Left ventricle myocardium inferior (tissue), 1 donor: ENCODE measurements at places on chromosomes 7 and 10. TPM values are rescaled to one million over a fixed set of nuclear protein-coding genes. Genes with fewer than 3 reads are reported as not detected.

DNA sequence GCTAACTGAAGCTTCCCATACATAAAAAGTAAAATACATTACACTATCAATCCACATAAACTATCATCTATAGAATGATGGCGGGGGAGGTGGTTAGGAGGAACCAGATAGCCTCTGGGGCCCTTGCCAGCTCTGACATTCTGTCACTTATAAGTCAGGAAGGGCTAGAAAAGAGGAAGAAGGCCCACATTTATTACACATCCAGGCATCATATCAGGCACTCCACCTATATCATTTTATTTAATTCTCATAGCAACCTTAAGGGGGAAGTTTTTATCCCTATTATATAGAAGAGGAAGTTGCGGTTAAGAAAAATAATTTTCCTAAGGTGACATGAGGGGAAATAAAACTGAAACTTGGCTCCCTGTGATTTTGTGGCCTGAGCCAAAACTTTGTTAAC lies 29.9 kb downstream of the HEPACAM2 start:
- no peaks in the 10 kb centered on the region for H3K36me3 ChIP-seq
- H3K27me3 ChIP-seq = peaks cover 23% of the 10 kb centered on the region
- H3K27ac ChIP-seq = no peak overlapping the region
- H3K4me3 ChIP-seq = no peak overlapping the region
- no peak for DNase-seq

The DENND2A gene
- total RNA-seq = 10.8 TPM

DNA sequence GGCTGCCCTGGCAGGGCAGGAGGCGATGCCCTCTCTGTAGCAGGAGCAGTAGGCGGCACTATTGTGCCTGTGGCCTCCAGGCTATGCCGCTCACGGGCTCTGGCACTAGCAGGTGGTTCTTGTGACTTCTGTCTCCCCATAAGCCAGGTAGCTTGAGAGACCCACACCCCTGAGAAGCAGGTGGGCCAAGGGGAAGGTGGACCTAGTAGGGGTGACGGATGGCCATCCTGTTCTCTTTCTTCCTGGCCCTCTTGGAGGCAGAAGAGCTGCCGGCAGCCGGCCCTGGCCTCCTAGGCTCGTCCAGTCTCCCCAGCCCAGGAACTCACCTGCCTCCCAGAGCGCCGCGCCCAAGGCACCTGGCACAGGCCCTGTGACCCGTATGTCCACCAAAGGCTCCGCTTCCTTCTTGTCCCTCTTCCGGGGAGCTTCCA lies 15.4 kb downstream of the MMRN2 start:
- no peaks in the 10 kb centered on the region for H3K27me3 ChIP-seq
- H3K4me1 ChIP-seq = peaks cover 63% of the 10 kb centered on the region
- no peak overlapping the region for H3K27ac ChIP-seq
- H3K4me3 ChIP-seq = peak overlapping the region; percentile 49

GRCh38 chr10:96501985-96502384 lies 11.7 kb downstream of the TLL2 start:
- H3K27me3 ChIP-seq = no peaks in the 10 kb centered on the region
- H3K4me1 ChIP-seq = peaks cover 17% of the 10 kb centered on the region
- no peaks in the 10 kb centered on the region for H3K36me3 ChIP-seq
- no peak for DNase-seq

- H3K27ac ChIP-seq = peak overlapping the region; percentile 90
- DNase-seq = no peak
- no peaks in the 10 kb centered on the region for H3K27me3 ChIP-seq
Measured at GRCh38 chr7:139702811-139703486, 74.8 kb downstream of the HIPK2 start.

The CRHR2 gene
- total RNA-seq = 0.19 TPM

DNA sequence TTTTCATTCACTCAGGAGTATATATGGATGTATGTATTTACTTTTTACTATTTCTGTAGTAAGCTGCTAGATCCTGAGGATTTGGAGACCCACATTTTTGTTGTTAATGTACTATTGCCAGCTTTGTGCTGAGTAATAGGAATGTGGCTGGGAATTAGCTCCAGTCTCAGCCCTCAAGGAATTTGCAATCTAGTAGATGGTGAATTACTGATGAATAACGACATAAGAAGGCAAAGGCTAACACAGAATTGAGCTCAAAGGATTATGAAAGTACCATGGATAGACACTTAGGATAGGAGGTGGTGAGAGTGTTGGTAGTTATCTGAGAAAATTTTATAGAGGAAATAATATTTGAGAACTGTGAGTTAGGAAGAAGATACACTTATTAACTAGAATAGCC lies 19.9 kb downstream of the CASD1 start:
- H3K27ac ChIP-seq = no peak overlapping the region
- H3K27me3 ChIP-seq = no peaks in the 10 kb centered on the region
- H3K4me1 ChIP-seq = no peaks in the 10 kb centered on the region
- H3K36me3 ChIP-seq = peaks cover 41% of the 10 kb centered on the region
- DNase-seq = no peak

- no peaks in the 10 kb centered on the region for H3K36me3 ChIP-seq
- H3K4me3 ChIP-seq = no peak overlapping the region
- DNase-seq = no peak
- peaks cover 4% of the 10 kb centered on the region for H3K4me1 ChIP-seq
- no peaks in the 10 kb centered on the region for H3K27me3 ChIP-seq
Measured at GRCh38 chr7:4154882-4155535, 527.1 kb upstream of the FOXK1 start.

DNA sequence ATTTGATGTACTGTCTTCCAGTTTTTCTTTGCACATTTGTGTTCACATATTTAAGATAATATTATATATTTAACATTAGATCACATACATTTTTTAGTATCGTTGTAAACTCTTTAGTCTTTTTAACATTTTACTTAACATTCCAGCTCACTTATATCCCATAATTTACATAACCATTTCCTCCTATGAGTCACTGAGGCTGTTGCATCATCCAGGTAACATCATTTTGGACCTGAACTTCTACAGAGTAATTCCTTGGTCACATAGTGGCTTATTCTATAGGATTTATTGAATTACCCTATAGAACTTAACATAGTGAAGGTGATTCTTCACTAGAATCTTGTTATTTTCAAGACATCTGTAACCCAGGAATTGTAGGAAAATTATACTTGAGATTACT lies 194.4 kb downstream of the POU6F2 start:
- H3K4me3 ChIP-seq = no peak overlapping the region
- no peaks in the 10 kb centered on the region for H3K36me3 ChIP-seq
- no peak for DNase-seq
- no peak overlapping the region for H3K27ac ChIP-seq

The HOXA9 gene
- not detected for total RNA-seq

- no peak overlapping the region for H3K27ac ChIP-seq
- H3K27me3 ChIP-seq = no peaks in the 10 kb centered on the region
- no peak for DNase-seq
- H3K4me3 ChIP-seq = no peak overlapping the region
- H3K36me3 ChIP-seq = peaks cover 75% of the 10 kb centered on the region
Measured at GRCh38 chr7:121360564-121360963, 31.8 kb downstream of the WNT16 start.

DNA sequence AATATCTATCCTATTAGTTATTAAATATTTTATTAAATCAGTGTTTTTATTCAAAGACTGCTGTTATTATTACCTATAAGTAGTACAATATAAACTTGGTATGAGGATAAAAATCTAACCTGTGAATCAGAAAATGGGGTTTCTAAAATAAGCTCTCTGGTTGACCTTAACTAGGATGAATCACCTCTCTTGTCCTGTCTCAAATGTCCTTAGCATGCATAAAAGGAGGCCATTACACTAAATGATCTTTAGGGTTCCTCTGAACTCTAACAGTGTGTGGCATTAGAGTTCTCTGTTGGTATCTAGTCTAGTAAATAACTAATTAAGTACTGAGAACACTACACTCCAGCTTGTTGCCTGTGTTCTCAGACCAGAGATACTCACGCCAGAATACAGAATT lies 143.1 kb upstream of the LRRTM3 start:
- H3K36me3 ChIP-seq = no peaks in the 10 kb centered on the region
- no peaks in the 10 kb centered on the region for H3K27me3 ChIP-seq
- no peak overlapping the region for H3K4me3 ChIP-seq
- no peak for DNase-seq
- H3K27ac ChIP-seq = no peak overlapping the region
- H3K4me1 ChIP-seq = peaks cover 5% of the 10 kb centered on the region

The TEX47 gene
- total RNA-seq = not detected

The GIMAP2 gene
- total RNA-seq = 5.0 TPM

DNA sequence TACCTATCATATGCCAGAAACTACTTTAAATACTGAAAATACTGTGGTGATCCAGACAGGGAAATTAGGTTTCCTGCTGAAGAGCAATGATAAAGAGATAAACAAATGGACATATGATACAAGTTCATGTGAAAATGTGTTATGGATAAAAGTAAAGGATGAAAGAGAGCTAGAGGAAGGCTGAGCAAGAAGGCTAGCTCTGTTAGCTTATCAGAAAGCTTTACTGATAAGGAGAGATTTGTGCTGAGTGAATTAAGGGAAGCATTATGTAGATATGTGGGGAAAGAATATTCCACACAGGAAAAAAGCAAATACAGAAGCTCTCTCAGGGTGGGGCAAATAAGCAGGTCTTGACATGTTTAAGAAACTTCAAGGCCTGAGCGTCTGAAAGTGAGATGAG lies 308.4 kb downstream of the HDAC9 start:
- no peak overlapping the region for H3K27ac ChIP-seq
- no peak overlapping the region for H3K4me3 ChIP-seq
- no peaks in the 10 kb centered on the region for H3K36me3 ChIP-seq
- H3K27me3 ChIP-seq = no peaks in the 10 kb centered on the region
- DNase-seq = no peak

DNA sequence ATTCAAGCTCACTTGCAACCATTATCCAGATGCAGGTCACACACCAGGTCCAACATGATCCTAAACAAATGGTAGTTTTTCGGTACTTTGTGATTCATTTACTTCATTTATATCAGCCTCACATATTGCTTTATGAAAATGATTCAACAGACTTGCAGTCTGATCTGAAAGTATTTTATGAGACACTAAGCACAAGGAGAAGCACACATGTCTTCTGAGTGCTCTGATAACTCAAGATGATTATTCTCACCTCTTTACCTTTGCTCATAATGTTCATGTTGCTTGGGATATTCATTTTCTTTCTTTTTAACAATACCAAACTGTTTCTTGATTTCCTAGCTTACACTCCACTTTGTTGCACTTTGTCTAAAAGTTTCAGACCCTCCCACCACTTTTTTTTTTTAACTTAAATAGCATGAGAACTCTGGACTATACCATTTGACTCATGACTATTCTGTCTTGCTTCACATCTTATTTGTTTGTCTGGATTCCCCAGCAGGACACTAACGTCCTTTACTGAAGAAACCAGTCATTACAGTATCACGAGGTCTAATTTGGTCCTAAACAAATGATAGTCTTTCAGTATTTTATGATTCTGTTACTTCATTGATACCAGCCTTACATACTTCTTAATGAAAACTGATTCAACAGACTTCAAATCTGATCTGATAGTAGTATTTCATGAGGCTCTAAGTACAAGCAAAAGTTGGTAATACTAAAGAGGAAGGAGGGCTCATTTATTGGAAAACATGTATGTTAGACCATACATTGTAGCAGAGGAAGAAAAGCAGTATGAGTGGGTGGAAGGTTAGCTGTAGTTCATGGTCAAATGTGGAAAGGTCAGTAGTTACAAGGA lies 171.8 kb upstream of the AHR start:
- no peak overlapping the region for H3K4me3 ChIP-seq
- no peaks in the 10 kb centered on the region for H3K36me3 ChIP-seq
- peaks cover 6% of the 10 kb centered on the region for H3K4me1 ChIP-seq
- no peak overlapping the region for H3K27ac ChIP-seq
- H3K27me3 ChIP-seq = no peaks in the 10 kb centered on the region

- H3K36me3 ChIP-seq = peaks cover 4% of the 10 kb centered on the region
- no peak for DNase-seq
- H3K27me3 ChIP-seq = no peaks in the 10 kb centered on the region
- no peak overlapping the region for H3K4me3 ChIP-seq
- H3K4me1 ChIP-seq = no peaks in the 10 kb centered on the region
- no peak overlapping the region for H3K27ac ChIP-seq
Measured at GRCh38 chr10:72483471-72483870, 128.8 kb upstream of the DNAJB12 start.
